T-cell (primary cell): ENCODE measurements at places on chromosomes 12 and 14.

GRCh38 chr12:130839770-130840404 is 837 bp upstream of the STX2 start:
- no peak for DNase-seq

DNA sequence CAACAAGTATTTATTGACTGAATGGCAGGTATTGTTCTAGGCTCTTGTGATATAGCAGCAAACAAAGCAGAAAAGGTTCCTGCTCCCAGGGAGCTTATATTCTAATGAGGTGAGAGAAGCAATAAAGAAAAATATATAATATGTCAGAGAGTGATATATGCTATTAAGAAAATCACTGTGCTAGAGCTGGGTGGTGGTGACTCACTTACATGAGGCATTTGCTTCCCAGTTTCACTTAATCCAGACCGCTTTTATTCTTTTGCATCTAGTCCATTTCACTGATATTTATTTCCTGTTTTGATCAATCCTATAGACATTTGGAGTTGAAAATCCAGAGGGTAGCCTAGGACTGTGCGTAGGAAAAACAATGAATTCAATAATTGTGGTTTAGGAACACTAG is 17.5 kb downstream of the TRHDE start:
- DNase-seq: no peak

DNA sequence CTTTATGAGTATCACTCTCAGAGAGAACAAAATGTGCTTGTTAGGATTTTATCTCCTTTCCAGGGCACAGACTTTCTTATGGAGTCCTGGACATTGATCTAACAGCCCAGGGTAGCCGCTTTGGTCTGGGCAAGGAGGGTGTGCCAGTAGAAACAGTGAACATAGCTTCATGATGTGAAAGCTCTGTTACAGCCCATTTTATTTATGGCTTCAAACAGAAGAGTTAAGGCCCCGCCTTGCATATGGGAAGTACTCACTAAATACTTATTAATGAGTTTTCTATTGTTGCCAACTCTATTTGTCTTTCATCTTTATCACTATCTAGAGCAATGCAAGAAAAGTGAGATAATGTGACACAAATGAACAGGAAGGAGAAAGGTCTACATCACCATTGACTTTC is 200.5 kb downstream of the NTF3 start:
- DNase-seq: no peak

DNA sequence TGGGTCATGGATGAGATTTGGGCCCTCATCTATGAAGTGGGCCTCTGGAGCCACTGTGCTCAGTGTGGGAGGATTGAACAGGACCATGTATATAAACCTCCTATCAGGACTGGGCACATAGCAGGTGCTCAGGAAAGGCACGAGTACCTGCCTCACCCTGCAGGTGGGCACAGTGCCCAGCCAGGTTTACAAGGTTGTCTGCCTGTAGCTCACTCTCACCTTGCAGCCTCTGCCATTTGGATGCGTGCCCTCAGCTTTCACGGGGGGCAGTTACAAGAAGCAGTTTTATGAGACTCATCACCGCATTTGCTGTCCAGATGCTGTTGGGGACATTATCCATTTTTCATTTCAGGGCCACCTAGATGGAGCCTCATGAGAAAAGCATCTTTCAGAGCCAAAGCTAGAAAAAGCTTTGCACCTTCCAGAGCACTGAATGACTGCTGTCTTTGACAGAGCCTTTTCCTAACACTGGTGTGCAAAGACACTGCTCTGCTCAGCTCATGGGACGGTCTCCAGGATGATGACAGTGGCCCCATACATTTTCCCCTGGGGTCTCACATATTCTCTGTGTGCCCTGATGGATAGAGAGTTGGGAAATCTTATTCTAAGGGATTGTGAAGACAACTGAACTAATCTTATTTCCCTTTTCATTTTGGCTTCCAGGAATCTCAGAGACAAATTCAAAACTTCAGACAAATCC is 327.5 kb upstream of the RTL1 start:
- DNase-seq: no peak

DNA sequence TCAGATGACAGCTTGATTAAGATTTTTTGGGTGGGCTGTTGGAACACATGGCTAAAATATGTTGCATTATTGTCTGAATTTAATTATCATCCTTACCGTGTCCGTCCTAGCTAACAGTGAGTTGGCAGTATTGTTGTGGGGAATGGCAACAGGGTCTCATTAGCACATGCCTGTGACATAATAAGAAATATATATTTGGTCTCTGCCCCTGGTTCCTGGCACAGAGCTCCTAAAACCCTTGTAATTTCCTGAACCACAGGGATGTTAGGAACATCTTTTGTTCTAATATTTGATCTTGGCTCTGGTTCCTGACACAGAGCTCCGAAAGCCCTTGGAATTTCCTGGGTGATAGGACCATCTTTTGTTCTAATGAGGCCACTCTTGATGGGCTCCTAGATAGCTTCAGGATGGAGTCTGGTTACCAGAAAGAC is 76.0 kb downstream of the SYNE2 start:
- no peak for DNase-seq

- DNase-seq: no peak
Measured at GRCh38 chr12:27614866-27615265, 81.4 kb upstream of the REP15 start.

DNA sequence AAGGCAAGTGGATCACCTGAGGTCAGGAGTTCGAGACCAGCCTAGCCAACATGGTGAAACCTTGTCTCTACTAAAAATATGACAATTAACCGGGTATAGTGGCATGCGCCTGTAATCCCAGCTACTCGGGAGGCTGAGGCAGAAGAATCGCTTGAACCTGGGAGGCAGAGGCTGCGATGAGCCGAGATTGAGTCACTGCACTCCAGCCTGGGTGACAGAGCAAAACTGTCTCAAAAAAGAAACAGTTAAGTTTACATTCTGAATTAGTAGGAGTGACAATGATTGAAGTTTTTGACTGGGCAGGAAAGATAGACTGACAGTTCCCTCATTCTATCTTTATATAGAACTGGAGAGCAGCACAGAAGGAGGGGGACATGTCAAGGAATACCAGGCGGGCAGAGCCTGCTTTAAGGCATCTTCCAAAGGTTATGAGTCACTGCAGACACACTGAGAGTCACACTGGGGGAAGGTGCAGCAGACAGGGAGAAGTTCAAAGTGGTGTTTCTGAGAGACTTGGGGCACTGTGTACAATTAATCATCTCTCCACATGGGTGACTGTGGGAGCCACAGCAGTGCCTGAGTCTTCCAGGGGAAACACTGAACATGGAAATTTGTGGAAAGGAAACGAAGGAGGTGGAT is 42.8 kb upstream of the RNASE3 start:
- DNase-seq: no peak

- no peak for DNase-seq
Measured at GRCh38 chr14:36657399-36658122, 4.1 kb upstream of the PAX9 start.

DNA sequence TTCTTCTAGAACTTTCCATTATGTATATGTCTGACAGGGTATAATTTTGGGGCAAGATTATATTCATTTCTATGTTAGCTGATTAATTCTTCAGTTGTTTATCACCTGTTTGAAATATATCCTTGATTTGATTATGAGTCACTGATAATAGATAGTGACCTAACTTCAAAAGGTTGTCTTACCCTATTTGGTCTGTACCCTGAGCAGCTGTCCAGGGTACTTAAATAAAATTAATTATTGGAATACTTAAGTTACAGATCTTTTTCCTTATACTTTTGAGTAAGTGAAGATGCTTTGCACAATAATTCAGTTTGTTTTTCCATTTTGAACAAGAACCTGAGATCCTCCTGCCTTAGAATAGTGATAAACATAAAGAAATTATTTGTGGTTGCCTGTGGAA is 13.2 kb upstream of the NPAS3 start:
- no peak for DNase-seq

- DNase-seq: no peak
Measured at GRCh38 chr12:78964521-78964920, 99.9 kb downstream of the SYT1 start.
